K562 (cell line): ENCODE measurements at places on chromosomes 4 and X.

DNA sequence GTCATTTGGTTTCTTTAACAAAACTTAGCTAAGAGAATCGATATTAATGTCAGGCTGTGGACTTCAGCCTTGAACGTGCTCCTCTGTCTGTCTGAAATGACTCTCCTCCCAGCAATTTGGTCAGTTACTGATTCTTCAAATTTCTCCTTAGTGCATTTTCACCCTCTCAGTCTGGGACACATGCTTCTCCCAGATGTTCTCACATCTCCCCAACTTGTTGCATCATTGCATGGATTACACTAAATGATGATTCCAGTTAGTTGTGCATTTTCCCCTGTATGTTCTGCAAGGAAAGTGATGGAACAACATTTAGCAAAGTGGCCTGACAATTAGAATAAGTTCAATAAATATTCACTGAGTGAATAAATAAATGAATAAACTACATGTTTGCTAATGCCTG lies 94.4 kb downstream of the NLGN4X start:
- no peak for DNase-seq

GRCh38 chr4:58935332-58935731 lies 1825.1 kb upstream of the IGFBP7 start:
- DNase-seq = no peak

DNA sequence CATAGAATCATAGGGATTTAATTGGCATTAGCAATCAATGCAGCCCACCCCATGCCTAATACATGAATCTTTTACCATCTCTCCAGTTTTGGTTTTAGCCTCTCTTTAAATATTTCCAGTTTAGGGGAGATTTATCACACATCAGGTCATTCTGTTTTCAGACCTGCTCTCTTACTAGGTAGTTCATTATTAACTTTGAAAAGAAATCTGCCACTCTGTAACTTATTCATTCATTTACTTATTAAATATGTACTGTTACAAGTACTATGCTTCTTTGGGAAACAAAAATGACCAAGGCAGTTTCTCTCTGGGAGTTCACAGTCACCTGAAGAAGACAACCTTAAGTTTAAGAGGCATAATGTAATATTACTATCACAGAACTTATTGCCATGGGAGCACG lies 62.1 kb downstream of the USO1 start:
- no peak for DNase-seq

- DNase-seq = no peak
Measured at GRCh38 chr4:113687067-113687718, 74.3 kb downstream of the CAMK2D start.

DNA sequence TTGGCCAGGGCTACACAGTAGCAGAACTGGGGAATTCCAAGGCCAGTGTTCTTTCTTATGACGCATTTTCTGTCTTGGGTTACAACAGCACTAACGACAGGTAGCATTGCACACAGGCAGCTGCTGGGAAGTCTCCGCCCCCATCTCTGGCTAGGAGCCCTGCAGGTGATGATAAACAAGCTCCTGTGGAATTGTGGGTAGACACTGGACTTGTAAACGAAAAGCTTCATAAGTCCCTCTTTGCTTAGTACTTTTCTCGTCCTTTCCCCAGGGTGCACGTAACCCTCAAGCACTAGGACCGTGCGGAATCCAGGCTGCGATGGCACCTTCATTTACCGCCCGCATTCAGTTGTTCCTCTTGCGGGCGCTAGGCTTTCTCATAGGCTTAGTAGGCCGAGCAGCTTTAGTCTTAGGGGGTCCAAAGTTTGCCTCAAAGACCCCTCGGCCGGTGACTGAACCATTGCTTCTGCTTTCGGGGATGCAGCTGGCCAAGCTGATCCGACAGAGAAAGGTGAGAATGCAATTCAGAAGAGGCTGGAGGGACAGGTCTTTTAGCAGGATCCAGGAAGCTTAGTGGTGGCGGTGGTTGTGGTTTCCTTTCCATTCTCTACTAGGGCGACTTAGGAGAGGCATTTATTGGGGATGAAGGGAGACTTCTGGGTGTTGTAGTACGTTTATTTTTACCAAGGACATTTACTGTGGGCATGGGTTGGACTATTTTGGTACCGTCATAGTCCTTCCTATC lies at the start of gene FAAH2:
Gene FAAH2 (plus strand): TSS at position 200 of the 745 bp plus-strand sequence. CDS start 120 bp downstream, at position 320.
- DNase-seq = peak; percentile 37

- DNase-seq = no peak
Measured at GRCh38 chrX:74911494-74911893, 13.8 kb downstream of the NEXMIF start.

DNA sequence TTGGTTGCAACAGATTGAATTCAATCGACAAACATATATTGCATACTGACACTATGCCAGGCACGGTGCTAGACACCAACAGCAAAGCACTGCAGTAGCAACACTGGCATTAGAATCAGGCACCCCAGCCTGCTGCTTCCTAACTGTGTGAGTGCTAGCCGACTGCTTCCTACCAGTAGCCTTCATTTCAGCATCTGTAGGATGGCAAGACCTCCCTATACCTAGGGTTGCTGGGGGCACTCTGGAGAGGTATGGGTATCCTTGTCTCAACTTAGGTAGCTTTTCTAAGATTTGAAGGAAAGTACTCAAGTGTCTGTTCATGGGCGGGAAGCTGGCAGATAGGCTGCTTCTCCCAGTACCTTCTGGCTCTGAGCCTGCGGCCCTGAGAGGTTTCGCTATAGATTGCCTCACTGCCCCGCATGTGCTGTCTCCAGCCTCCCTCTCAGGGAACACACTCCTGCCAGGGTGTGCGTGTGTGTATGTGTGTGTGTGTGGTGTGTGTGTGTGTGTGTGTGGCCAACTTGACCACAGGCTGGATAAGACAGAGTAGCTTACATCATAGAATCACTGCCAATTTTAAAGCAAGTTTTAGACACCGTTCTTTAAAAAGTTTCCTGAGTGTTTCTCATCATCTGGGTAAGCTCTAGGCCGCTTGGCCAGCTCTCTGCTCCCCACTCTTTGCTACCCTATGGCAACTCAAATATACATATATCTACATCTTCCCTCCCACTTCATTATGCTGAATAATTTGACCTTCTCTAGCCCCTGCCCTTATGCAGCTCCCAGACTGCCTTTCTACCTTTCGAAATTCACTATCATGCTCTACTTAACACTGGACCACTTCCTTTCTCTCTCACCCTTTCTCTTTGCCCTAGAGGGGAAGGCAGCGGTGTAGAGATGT lies 97.0 kb upstream of the PJA1 start:
- DNase-seq = no peak

DNA sequence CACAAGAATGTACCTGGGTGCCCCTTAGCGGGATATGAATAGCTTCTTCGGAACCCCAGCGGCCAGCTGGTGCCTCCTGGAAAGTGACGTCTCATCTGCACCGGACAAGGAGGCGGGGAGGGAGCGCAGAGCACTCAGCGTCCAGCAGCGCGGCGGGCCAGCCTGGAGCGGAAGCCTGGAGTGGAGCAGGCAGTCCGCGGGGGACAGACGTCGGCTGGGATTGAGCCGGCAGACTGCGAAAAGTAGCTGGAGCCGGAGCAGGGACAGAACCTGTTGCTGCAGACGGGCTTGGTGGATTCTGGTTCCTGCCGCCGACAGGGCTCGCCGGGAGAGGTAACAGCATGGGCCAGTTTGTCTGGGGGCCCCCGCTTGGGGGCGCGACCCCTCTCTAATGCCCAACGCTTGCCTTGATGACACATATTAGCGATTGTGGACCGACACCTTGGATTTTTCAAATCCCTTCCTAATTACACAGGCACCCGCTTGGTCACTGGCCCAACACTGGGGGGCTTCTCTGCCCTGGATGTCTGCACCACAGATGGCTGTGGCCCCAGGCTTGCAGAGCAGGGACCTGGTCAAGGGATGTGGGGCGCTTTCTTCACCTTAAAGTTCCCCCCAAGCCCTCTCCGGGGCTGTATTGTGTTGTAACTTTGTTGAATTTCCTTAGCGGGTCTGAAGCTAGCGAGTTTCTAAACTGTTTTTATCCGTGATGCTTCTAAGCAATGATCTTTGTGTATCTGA lies at the start of gene NPFFR2:
Gene NPFFR2 (plus strand): TSS at position 133 of the 741 bp plus-strand sequence. CDS start 96,592 bp downstream, outside the sequence.
- peak; percentile 23 for DNase-seq
